ENCODE measurements at places on chromosomes 7 and 10.
A peak's percentile ranks its signal among the peaks of the same experiment; 100 is the strongest.

DNA sequence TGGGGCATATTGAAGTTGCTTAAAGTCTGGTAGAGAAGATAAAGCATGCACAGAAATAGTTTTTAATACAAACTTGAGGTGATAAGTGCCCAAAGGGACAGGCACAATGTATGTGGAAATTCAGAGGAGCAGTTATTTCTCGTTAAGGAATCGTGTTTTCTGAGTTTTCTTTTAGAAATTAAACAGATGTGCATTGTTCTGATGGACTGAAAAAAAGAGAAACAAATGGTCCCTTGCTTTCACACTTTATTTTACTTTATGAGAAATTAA is 45.6 kb downstream of the CNNM2 start:
- no peak for DNase-seq

- DNase-seq = peak; percentile 79
Observed at GRCh38 chr10:17981766-17982380, 30.2 kb downstream of the SLC39A12 start.

DNA sequence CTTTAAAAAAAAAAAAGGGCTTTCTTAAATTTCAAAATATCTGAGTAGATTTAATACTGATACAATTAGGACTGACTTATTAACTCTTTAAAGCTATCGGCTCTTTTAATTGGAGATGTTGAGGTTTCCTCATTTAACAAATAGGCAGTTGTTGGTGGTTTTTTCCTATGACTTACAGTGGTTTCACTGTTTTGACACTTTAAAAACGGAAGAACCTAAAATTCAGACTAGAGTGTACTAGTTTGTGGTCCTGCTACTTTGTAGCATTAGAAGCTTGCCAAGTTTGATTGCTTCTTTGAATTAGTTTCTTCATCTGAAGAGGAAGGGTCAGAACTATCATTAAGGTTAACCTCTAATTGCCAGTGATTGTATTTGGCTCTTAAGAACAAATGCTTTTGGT is 27.7 kb downstream of the CUL1 start:
- DNase-seq = no peak

GRCh38 chr7:3437467-3437866 is 136.4 kb downstream of the SDK1 start:
- DNase-seq = no peak

DNA sequence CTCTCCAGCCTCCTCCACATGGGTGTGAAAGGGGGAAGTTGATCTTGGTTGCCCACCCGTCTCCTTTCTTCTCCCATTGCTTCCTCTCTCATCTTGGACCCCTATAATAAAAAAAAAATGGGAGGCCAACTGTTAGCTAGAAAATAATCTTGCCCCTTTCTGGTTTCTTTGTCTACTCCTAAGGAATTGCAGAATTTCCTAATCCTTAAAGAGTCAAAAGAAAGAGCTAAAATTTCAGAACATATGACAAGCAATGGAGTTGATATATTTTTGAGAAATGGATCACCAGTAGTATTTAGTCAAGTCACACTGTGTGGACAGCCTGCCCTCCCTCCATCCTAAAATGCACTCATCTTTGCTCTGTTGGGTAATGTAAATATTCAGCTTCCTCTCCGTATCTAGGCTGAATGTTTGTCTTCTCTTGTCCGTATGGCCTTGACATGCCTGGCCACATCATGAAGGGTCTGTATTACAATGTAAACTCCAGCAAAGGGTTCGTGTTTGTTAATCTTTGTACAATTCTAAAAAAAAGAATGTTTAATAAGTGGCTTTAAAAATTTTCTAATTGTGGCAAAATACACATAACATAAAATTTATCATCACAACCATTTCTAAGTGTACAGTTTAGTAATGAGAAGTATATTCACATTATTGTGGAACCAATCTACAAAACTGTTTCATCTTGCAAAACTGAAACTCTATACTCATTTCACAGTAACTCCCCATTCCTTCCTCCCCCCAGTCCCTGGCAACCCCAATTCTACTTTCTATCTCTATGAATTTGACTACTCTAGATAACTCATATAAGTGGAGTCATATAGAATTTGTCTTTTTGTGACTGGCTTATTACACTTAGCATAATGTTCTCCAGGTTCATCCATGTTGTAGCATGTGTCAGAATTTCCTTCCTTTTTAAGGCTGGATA is 71.5 kb downstream of the ZNF92 start:
- no peak for DNase-seq

- no peak for DNase-seq
Observed at GRCh38 chr10:119357412-119358151, 150.2 kb downstream of the GRK5 start.

DNA sequence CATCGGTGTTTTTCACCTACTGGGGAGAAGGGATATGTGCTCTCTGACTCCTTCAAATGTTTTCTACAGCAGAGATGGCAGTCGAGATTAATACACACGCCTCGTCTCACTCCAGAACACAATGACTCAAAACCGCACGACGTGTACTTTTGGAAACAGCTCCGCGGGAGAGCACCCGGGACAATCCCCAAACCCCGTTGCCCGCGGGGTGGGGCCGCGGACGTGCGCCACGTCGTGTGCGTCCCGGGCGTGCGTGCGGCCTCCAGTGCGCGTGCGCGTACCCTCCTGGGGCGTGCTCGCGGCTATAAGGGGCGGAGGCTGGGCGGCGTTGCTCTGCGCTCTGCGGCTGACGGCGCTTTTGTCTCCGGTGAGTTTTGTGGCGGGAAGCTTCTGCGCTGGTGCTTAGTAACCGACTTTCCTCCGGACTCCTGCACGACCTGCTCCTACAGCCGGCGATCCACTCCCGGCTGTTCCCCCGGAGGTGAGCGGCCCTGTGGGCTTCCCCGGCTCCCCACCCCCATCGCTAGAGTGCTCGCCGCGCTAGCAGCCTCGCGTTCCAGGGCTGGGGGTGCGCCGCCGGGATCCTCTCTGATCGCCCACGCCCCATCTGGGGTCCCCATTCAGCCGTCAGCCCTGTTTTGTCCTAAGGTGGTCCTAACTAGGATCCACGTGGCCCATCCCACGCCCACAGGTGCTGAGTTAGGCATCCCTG is at the start of gene HILPDA:
HILPDA (plus strand) TSS at position 336 of the 712 bp plus-strand sequence. CDS start 1,391 bp downstream, outside the sequence.
- DNase-seq = peak; percentile 89

DNA sequence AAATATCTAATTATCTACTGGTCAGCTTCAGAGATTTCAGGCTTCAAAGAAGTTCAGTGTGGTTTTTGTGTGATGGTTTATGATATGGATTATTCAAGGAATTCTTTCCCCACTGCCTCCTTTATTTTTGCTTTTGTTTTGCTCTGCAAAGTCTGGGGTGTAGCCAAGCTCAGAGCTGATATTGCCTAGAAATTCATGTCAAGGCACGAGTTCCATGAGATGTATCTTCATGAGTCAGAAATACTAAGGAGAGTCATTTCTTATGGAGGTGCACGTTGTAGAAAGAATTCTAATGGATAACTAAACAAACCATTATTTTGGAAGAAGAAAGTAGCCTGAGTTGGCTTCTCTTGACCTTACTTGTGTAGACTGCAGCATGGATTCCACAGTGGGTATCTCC is 37.4 kb downstream of the VIM start:
- no peak for DNase-seq

GRCh38 chr7:36474283-36475010 is 84.8 kb downstream of the ANLN start:
- DNase-seq = peak; percentile 18

DNA sequence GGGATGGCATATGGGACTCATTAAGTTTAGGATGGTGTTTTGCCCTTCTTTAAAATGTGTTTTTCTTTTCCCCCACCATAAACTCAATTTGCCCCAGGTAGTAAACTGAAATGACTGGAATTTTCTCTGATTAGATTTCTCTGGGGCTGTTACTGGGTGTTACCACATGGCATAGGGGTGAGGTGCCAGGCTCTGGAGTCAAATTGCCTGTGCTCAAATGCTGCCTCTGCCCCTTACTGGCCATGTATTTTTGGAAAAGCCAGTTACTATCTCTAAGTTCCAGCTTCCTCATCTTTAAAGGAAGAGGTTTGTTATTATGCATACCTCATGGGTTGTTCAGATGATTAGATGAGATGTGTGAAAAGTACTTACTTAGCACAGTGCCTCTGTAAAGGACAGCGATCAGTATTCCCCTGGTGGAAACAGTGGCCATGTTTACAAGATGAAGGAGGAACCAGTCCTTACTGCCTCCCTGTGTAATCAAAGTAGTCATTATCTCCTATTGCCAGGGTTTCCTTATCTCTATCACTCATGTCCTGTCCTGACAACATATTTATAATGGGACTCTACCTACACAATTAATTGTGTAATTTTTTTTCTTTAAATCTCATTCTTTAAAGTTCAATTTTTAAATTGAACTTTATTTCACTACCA is 352.0 kb downstream of the KCNMA1 start:
- no peak for DNase-seq

GRCh38 chr7:152876749-152877148 is 117.2 kb downstream of the ACTR3B start:
- DNase-seq = no peak

DNA sequence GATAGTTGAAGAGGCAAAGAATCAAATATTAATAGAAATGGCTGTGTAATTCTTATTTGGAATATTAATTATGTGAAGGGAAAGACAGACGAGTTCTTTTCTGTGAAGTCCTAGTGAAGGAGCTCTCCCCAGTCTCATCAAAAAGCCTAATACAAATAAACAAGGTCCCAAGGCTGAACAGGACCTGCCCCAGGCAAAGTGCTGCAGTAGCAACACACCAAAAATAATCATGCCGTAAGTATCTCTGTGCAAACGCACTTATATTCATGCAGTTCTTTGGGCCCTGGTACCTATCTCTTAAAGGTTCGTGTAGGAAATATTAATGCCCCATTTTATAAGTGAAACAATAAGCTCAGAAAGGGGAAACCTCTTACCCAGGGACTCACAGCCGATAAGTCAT is 12.2 kb upstream of the CHST15 start:
- no peak for DNase-seq

DNA sequence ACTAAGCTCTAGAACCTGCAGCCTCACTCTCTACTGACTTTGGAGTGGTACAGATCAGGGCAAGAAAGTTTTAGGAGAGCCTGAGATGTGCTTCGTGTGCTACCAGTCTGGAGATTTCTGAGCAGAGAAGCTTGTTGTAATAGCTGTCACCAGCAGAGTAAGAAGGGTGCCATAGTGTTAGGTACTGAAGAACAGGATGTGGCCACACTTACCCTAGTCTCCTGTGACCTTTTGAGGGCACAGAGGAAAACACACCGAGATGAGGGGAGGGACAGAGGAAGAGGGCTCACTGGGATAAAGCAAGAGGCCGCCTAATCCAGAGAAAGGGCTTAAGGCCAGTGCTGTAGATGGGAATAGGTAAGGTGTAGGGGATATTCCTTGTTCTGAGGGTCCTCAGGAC is 146.2 kb upstream of the MTPN start:
- no peak for DNase-seq

GRCh38 chr7:90311175-90311574 is 9.9 kb downstream of the FAM237B start:
- no peak for DNase-seq

DNA sequence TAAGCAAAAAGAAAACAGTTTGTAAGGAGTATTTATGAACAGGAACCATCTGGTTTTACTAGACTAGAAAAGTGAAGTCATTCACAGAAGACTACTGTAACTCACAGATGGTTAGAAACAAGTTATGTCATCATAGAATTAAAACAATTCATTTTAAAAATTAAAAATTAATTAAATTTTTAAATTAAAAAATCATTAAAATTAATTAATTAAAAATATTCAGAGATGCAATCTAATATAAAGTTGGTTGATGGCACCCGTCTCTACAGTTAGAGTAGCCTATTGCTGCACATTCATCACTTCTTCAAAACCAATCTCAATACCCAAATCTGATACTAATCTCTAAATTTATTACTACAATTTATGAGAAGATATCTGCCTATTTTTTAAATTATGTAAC is 454.8 kb upstream of the NUPR2 start:
- no peak for DNase-seq

GRCh38 chr10:120971671-120972070 is 120.5 kb downstream of the WDR11 start:
- no peak for DNase-seq

DNA sequence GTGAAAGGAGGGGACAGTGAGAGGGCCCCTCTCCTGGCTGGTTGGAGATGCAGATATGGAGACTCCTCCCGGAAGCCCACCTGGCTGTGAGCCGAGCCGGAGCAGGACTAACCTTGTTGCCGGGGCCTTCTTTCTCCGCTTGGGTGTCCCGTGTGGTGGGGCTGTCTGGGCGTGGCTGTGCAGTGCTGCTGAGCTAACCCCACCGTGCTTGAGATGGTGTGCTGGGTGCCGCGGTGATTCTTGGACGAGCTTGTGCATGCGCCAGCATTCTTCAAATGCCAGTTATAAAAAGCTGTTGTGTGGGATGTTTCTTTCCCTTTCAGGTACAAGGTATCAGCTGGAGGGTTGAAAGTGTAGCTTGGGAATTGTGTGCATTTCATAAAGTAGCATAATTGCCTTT is 48.8 kb downstream of the DAGLB start:
- no peak for DNase-seq

DNA sequence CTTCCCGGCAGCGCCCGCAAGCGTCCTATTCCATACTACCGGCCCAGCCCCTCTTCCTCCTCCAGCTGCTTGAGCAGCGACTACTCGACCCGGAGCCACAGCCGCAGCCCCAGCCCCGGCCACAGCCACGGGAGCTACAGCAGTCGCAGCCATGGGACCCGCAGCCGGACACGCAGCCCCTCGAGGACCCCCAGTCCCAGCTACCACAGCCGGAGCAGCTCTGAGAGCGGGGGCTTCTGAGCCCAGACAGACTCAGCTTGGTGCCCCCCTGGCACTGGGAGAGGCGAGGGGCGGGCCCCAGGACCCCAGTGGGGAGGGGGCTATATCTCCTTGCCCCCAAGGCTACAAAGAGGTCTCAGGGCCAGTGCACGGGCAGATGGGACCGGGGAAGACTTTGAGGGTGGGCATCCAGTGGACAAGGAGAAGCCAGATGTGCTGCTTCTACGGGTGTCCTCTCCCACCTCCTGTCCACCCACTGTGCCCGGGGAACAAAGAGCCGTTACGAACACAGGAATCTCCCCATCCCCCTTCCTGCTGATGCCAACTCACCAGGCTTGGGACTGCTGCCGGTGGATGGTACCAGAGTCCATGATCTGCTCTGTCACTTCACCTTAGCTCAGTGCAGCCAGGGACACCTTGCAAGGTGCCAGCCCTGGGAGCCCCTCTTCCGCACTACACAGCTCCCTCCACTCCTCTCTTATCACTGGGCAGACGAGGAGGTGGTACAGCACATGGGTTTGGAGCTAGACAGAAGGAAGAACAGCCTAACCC is 16.7 kb upstream of the HSPB1 start:
- no peak for DNase-seq

DNA sequence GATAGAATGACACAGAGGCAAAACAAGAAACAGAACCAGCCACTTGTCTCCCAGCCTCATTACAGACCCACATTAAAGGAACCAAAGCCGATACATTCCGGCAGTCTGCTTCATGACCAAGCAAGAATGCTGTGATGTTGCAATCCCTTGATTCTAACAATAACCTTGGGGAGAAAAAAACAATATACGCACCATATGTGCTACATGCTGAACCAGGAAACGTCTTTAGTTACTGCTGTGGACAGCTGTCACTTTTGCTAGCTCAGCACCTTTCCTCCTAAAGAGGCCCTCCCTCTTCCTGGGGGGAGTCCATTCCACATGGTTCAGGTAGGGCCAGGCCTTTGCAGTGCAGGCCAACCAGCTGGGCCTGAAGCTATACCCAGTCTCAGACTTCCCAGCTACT is 79.1 kb downstream of the PRTFDC1 start:
- DNase-seq = peak; percentile 94

- no peak for DNase-seq
Observed at GRCh38 chr10:132461683-132462231, 64.8 kb downstream of the PWWP2B start.

- no peak for DNase-seq
Observed at GRCh38 chr7:124251636-124252035, 218.8 kb upstream of the TMEM229A start.
